ENCODE measurements at places on chromosomes 6 and 20.

DNA sequence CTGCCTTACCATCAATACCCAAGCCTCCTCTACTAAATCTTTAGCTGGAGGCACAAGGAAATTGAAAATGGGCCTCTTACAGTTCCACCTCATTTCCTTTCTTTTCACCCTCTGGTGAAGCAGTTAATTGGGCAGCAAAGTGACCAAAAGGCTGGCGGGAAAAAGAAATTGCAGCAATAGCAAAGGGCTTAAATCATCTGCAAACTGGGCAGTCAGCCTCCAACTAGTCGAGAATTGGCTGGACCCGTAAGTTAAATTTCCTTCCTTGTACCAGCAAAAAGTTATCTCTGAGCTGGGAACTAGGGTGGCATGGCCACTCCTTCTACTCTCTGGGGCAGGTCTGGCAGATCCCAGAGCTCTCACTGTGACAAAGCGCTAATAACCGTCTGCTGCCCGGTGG lies 33.5 kb downstream of the GHRH start:
- no peak for DNase-seq

DNA sequence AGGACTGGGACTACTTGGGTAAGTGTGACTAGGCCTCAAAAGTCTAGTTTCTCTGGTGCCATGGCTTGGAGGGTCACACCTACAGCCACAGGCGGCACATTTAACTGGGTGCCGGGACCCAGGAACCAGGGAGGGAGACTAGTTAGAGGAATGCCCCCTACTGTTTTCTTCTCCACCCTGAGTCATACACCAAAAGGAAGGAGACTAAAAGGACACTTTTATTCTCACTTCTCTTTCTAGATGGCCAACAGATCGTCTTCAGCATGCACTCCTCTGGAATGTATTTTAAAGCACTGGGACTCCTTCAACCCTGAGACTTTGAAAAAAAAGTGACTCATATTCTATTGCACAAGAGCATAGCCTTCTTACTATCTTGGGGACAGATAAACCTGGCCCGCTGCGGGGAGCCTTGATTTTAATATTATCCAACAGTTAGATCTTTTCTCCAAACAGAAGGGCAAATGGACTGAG lies 33.4 kb downstream of the PLN start:
- DNase-seq, result no peak

GRCh38 chr6:42137194-42137753 lies 5.1 kb downstream of the C6orf132 start:
- no peak for DNase-seq

GRCh38 chr6:134937426-134937825 lies 12.5 kb downstream of the ALDH8A1 start:
- DNase-seq, result no peak

- no peak for DNase-seq
Measured at GRCh38 chr6:14273191-14273590, 155.6 kb downstream of the CD83 start.

- DNase-seq, result no peak
Measured at GRCh38 chr6:151974061-151974617, 166.7 kb downstream of the ESR1 start.

DNA sequence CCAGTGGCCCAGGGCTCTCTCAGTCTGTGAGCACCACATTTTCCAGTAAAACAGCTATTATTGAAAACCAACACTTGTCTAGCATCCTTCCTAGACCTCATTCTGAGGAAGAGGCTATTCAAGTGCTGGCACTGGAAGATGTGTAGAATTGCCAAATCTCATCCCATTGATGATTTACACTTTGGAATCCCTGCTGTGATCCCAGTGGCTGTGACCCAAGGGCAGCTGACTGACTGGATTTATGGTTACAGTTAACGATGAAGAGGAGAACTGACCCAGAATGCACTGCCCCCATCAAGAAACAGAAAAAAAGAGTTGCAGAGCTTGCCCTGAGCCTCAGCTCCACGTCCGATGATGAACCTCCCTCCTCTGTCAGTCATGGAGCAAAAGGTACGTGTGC lies 2.4 kb downstream of the CMTR1 start:
- no peak for DNase-seq

DNA sequence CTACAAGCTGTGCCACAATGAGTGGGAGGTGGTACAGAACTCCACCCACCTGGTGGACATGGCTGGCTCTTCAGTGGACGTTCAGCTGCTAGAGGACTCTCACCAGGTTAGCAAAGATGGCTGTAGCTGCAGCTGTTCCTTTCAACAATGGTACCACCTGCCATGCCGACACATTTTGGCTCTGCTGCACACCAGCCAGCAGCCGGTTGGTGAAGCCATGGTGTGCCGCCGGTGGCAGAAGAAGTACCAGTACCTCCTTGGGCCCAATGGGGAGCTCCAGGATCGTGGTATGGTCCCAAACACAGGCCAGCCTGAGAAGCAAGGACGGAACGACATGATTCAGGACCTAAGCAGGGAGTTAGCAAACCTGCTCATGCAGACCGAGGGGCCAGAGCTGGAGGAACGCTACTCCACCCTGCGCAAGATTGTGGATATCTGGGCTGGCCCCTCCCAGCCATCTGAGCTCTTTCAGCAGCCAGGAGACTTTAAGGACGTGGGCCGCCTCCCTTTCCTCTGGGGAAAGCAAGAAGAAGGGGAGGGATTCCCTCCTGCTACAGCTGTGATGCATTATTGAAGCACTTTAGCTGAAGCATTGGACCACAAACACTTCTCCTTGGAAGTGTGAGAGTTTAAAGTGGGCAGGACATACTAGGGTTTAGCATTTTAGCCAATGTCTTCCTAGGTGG lies 2.8 kb upstream of the ZSWIM1 start:
- DNase-seq, result no peak

DNA sequence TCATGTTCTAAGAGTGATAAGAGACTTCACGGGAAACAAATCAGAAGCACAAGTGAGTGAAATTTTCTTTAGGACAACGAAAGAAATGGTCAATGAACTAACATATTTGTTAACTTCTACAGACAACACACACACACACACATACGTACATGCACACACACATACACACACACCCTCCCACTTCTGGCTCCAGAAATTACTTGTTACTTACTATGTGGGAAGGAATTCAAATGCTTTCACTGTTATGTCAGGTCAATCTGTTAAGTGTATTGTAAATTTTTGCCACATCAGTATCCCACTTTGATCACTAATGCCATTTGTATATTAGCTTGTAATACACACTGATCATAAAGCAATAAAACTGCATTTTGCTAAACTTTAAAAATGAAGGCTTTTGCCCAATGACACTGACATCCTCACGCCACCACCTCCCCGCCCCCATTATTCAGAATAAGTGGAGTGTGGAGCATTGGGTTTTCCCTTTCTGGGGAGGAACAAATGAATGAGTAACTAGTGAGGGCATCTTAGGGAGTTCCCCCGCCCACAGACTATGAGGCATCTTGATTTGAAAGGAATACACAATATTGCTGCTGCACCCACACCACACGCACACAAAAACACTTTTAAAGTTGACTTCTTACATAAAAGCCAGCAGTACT lies 76.2 kb downstream of the ATXN1 start:
- DNase-seq, result no peak

DNA sequence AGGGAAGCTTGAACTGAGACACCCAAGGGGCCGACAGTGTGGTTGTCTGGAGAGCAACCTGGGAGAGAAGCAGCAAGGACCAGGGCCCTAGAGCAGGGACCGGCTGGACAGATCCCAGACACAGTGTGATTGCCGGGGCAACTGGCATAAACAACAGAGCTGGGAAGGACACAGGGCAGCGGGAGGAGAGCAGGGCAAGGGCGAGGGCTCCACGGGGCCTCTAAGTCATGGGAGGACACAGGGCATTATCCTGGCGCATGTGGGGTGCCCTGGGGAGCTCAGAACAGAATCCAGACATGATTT lies 31.1 kb upstream of the CCR6 start:
- DNase-seq, result no peak

- no peak for DNase-seq
Measured at GRCh38 chr6:7542874-7543624, 1.6 kb downstream of the DSP start.

DNA sequence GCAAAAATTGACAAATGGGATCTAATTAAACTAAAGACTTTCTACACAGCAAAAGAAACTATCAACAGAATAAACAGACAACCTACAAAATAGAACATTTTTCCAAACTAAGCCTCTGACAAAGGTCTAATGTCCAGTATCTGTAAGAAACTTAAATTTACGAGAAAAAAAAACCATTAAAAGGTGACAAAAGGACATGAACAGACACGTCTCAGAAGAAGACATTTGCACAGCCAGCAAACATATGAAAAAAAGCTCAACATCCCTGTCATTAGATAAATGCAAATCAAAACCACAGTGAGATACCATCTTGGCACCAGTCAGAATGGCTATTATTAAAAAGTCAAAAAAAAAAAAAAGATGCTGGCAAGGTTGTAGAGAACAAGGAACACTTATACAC lies 70.6 kb upstream of the GRIK2 start:
- DNase-seq, result no peak

DNA sequence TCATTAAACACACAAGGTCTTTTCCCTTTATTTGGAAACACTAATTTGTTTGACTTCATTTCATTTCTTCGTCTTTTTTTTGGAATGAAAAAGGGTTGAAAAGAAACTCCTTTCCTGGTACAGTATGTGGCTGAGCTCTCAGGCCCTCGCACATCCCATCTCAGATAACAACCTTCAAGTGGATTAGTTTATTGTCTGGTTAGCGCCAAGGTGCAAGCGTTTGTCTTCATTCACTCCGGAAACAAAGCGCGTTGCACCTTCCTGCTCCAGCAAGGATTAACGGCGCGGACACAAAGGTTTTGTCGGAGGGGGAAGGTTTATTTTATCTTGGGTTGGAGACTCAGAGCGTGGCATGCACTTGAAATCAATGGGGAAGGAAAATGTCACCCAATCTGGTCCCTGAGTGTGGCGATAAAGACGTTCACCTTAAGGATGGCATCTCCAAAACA lies 5.3 kb upstream of the NKX2-2 start:
- DNase-seq, result no peak
